ENCODE measurements at places on chromosomes 4 and X.

DNA sequence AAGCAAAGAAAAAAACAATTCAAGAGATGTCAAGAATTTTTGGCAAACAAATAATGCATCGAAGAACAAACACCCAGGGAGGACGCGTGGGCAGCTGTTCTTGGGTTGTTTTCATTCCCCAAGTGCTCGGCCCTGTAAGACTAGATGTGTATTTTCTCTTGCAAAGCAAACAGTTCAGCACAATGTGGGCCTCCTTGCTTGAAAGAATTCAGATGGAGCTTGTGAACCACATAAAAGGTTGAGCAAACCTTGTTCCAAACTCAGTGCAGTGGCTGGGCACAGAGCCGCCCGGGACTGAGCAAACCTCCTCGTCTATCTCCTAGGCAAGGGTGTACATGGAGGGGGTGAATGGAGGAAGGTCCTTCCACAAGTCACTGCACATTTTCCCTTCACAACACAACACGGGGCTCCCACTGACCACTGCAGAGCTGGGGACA, 82.4 kb downstream of the HTRA3 start:
- no peak for DNase-seq

DNA sequence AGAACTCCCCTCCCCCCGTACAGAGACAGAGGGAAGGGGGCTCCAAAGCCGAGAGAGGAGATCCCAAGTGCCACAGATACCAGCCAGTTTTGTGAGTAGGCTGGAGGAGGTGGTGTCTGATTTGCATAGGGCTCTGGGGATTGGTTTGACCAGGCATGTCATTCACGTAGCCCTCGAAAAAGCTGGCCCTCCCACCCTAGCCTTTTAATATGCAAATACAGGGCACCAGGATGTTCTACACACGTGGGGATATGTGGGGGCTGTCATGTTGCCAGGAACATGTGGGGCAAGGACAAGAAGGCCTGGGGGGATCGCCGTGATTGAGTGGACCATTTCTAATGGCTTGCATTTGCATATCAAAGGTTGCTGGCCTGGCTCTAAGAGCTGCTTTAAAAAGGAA, 272.9 kb downstream of the PPP1R2C start:
- no peak for DNase-seq

- DNase-seq: no peak
These were observed 467.9 kb downstream of the PCDH11X start for GRCh38 chrX:92247076-92247475.

DNA sequence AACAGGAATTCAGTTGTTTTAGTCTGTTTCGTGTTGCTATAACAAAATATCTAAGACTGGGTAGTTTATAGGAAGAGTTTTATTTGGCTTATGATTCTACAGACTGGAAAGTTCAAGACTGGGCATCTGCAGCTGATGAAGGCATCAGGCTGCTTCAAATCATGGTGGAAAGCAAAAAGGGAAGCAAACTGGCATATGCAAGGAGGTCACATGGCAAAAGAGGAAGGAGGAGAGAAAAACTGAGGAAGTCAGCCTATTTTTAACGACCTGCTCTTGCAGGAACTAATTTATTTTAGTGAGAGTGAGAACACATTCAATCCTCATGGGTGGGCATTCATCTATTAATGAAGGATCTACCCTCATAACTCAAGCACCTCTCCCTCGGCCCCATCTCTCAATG, 363.1 kb upstream of the HS3ST1 start:
- DNase-seq: no peak

- no peak for DNase-seq
These were observed 5.7 kb upstream of the SERTM2 start for GRCh38 chrX:111505783-111506182.

GRCh38 chr4:169485791-169486742, 126.3 kb downstream of the NEK1 start:
- peak; percentile 65 for DNase-seq

- DNase-seq: no peak
These were observed 471 bp upstream of the PLAC8 start for GRCh38 chr4:83115000-83115399.

GRCh38 chr4:121140716-121141460, 23.2 kb downstream of the TNIP3 start:
- DNase-seq: no peak

DNA sequence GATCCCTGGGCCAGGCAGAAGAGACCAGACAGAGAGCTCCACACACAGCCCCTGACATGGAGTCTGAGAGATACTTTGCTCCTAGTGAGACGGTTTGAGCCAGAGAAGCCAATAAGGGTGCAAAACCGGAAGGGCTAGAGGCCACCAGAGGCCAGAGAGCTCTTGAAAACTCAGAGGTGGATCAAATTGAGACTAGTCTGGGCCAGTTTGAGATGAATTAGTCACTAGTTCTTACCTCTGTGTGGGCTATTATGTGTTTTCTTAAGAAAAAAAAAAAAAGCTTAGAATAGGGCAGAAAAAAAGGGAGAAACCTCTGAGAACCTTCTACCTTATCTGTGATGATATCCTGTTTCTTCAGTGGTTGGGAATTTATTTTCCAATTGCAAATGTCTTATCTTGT, 110.4 kb upstream of the EDNRA start:
- DNase-seq: no peak

GRCh38 chr4:87451537-87451936, 29.2 kb downstream of the NUDT9 start:
- DNase-seq: no peak

DNA sequence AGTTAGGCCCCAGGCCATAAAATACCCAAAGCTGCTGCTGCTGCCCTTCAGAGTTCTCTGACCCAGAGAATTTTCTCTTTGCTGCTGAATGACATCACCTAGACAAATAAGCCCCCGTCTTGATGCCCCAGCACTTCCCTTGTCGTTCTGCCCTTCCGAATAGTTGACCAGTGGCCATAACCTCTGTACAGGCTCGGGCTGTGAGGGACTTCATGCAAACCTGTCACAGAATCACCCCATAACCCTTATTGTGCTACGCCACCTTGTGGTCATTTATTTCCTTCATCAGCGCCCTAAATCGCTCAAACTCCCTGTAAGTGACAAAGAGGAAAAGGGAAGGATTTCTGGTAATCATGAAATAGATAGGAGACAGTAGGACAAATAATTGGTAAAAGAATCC, 18.8 kb downstream of the SPACA5 start:
- DNase-seq: peak; percentile 58

- DNase-seq: no peak
These were observed 133.6 kb upstream of the RASGEF1B start for GRCh38 chr4:81605271-81605670.

DNA sequence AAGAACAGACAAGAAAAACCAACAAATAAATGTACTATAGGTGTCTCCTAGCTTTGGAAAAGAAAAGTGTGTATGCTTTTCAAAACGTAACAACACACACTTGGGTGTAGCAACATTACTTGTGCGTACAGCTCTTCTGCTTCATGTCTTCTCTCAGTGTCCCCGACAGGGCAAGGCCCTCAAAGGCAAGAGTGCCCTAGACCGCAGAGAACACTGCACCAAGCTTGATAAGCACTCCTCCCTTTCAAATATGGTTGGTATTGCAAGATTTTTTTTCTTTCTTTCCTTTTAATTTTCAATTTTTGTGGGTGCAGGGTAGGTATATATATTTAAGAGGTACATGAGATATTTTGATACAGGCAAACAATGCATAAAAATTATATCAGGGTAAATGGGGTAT, 106.8 kb downstream of the EIF4E start:
- DNase-seq: no peak

DNA sequence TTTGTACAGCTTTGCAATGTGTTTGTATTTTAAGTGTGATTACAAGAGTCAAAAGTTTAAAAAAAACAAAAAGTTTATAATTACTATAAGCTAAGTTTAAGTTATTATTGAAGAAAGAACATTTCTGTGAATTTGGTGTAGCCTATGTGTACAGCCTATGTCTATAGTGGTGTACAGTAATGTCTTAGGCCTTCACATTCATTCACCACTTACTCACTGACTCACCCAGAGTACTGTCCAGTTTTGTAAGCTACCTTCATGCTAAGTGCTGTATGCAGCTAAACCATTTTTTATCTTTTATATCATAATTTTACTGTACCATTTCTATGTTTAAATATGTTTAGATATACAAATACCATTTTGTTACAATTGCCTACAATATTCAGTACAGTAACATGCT, 182.3 kb downstream of the RPA4 start:
- DNase-seq: no peak

DNA sequence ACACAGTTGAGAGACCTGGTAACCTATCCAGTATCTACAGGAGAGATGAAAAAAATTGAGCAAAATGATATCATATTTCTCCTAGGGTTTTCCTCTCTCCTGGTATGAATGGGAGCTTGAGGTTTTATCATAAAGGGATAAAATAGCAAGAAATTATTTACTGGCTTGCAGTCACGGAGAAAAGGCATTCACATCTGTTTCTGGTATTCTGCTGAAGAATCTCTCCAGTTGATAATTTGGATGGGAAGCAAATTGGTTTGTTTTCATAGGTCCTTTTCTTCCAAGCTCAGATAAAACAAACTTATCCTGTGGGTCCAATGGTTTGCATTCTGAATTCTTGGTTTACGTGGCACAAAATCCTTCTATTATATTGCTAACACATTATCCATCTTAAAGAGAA, 83.1 kb upstream of the GYPA start:
- no peak for DNase-seq

- DNase-seq: no peak
These were observed 338.9 kb downstream of the DHX15 start for GRCh38 chr4:24245491-24245820.

- DNase-seq: no peak
These were observed 1427.2 kb downstream of the STIM2 start for GRCh38 chr4:28287831-28288233.

DNA sequence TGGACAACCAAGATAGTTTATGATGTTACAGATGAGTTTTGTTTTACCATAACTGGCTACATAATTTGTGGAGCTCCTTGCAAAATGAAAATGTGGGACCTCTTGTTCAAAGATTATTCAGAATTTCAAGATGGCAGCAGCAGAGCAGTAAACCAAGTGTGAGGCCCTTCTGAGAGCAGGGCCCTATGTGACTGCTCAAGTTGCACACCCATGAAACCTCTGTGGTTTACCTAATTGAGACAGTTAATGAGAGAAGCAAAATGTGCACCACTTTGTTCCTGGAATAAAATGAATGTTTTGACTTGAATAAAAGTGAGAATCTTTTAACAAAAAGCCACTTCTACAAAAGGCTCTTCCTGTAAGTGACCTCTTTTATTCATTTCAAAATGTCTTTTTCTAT, 519.2 kb downstream of the RPA4 start:
- peak; percentile 70 for DNase-seq

GRCh38 chrX:25144043-25144940, 128.5 kb upstream of the ARX start:
- DNase-seq: peak; percentile 13

DNA sequence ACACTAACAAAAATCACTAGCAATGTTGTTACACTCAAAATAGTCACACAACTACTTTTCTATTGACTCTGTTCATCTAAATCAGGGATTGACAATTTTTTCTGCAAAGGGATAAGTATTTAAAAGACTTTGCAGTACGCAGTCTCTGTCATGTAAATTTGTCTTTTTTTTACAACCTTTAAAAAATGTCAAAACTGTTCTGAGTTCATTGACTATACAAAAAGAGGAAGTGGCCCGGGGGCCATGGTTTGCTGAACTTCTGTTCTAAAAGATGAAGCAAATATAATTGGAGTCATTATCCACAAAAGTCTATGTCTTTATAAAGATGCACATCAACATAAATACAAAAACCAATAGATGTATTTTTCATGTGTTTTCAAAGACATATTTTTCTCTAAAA, 1310.3 kb downstream of the RPA4 start:
- no peak for DNase-seq

- no peak for DNase-seq
These were observed 30.3 kb upstream of the LAP3 start for GRCh38 chr4:17546678-17547077.

- no peak for DNase-seq
These were observed 146.2 kb upstream of the FAT4 start for GRCh38 chr4:125168531-125168930.

DNA sequence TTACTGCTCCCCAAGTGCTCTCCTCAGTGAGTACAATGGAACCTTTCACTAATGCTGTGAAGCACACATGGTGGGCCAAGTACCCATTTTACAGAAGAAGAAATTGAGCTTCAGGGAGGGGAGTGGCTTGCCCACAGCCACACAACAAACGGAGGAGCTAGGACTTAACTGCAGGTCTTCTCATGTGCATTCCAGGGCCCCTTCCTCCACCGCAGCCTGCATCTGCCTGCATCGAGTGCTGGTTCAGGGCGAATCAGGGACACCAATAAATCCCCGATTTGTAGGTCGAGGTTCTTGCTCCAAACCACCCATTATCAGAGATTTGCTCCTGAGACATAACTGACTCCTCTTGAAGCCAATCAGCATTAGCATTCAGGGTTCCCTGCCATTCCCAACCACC, 100.9 kb downstream of the MAMLD1 start:
- DNase-seq: no peak

- DNase-seq: no peak
These were observed 239.8 kb upstream of the IL1RAPL1 start for GRCh38 chrX:28347476-28347875.

DNA sequence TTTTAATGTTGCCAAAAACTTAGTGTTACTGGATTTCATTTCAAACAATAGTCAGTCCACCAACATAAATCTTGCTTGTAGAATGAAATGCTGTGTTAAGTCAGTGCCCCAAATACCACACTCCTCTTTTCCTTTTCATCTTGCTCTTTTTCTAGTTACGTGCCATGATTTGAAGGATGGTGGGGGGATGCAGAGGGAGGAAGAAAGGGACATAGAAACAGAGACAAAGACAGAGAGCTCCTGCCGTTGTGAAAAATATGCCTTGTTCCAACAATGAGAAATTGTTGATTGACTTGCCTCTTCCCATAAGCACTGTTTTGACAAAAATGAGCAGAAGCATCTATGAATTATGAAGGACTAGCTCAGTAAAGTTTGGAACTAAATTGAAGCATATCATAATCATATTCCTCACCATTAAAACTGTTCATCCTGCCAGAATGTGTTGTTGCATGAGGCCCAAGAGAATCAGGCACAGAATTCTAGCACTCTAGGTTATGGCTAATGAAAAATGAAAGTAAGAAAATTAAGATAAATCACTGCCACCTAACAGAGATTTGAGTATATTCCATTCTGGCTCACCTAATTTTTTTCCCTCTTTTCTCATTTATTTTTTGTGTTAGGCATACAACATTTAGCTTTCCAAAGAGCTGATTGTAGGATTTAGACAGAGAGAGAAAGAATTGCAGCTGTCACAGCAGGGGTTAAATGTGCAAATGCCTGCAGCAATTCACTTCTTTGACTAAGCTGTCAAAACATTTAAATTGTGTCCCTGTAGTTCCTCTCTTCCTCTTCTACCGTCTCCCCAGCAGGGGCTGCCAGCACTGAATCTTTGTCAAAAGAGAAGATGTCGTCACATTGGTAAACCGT, 111.6 kb upstream of the PTPN13 start:
- DNase-seq: no peak

GRCh38 chr4:38157592-38157991, 197.4 kb downstream of the PTTG2 start:
- DNase-seq: no peak

- no peak for DNase-seq
These were observed 82.8 kb downstream of the TAB3 start for GRCh38 chrX:30806187-30806728.

GRCh38 chrX:96692454-96692853, 7.8 kb downstream of the DIAPH2 start:
- no peak for DNase-seq

- DNase-seq: no peak
These were observed 160.3 kb downstream of the AFAP1 start for GRCh38 chr4:7779432-7779768.

GRCh38 chr4:140595065-140595464, 26.3 kb upstream of the UCP1 start:
- peak; percentile 80 for DNase-seq

GRCh38 chrX:71181910-71182799, 37.5 kb downstream of the NLGN3 start:
- peak; percentile 94 for DNase-seq

GRCh38 chr4:32477518-32477917, 1757.3 kb downstream of the PCDH7 start:
- no peak for DNase-seq
